ENCODE measurements at places on chromosomes 2 and 18.

- DNase-seq, result no peak
These were observed 777 bp downstream of the MOCOS start for GRCh38 chr18:36187826-36188721.

DNA sequence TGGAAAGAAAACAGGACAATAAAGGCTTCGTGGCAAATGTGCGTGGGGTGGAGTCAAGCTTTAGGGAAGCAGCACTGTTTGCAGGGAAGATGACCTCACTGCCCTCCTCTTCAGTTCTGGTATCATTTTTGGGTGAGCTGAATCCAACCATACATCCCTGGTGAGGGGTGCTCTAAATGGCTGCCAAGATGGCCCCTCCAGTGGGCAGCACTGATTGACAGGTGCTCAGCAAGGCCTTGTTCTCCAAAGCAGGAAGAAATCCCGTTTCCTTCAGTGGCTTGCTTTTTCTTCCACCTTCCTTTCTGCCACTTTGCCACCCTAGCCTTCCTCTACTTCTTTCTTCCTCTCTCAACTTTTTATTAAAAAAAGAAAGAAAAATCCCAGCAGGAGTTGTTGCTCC lies 132.8 kb upstream of the SP5 start:
- DNase-seq, result no peak

DNA sequence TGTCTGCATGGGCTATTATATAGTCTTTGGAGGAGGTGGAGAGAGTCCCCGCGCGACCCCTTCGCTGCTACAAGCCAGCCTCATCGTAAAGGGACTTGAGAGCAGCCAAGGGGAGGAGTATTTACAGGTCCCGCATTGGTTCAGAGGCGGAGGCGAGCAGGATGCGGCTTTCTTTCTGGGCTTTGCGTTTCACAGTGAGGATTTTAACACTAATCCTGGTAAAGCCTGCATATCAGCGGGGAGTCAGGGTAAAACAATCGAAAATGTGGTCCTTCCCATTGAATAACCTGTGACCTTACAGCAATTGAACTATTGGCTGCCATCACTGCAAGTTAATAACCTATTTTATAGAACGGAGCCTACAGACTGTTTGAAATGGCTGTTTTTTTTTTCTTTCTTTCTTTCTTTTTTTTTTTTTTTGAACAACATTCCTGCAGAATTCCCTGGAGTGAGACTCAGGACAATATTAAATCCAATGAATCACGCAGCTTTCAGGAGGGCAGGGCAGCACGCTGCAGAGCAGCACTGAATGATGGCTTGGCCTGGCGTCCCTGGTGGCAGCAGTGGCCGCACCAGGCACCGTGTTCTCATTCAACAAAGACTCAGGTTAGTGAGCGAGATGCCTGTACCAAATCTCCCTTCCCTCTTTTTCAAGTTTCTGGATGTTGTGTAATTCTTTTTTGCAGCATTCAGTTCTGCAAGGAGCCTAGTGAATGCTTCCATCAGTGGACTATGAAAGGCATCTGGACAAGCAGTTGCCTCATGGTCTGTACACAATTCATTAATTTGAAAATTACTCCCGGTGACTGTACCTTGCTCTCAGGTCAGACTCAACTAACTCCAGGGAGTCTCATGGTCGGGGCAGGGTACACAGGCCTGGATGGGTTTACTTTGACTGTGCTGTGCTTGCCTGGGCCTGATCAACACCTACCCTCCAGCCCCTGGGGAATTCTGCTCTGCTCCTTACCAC lies 19.8 kb downstream of the SMIM21 start:
- no peak for DNase-seq

DNA sequence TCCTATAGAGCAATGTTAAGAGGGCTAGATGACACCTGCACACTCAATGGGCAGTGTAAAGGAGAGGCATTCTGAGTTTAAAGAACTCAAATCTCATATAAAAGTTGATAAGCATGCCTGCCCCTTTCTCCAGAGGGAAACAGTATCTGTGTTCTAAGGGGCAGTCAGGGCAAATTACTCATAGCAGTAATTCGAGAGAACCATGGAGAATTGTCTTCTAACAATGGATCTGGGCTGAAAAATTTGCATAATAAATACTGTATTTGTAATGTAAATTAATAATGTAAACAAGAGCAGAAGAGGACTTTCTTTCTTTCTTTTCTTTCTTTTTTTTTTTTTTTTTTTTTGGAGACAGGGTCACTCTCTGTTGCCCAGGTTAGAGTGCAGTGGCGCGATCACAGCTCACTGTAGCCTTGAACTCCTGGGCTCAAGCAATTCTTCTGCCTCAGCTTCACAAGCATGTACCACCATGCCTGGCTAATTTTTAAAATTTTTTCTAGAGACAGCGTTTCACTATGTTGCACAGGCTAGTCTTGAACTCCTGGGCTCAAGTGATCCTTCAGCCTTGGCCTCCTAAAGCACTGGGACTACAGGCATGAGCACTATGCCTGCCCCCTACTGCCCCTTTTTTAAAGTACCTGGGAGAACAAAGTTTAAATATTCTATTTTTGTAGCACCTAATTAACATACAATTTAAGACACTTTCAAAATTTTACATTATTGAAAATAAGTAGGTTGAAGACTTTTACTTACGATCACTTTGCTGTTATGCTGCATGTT lies 70.6 kb downstream of the OTX1 start:
- DNase-seq, result no peak

GRCh38 chr2:150880986-150881385 lies 380.7 kb downstream of the RBM43 start:
- no peak for DNase-seq

- DNase-seq, result no peak
These were observed 1.6 kb downstream of the NFATC1 start for GRCh38 chr18:79397247-79397829.

Measured in activated naive CD4-positive, alpha-beta T cell treated with anti-CD3 and anti-CD28 coated beads, Interleukin-2, amount 10 ng/mL, durations not matched to agents 7 days and 5 days (primary cell).